RPMI7951 (cell line): ENCODE measurements at places on chromosomes 11 and 22. TPM values are rescaled to one million over a fixed set of nuclear protein-coding genes. Genes with fewer than 3 reads are reported as not detected.

Gene LYVE1
- 0.36 TPM in 1 of 2 replicates, not detected in the other for total RNA-seq

DNA sequence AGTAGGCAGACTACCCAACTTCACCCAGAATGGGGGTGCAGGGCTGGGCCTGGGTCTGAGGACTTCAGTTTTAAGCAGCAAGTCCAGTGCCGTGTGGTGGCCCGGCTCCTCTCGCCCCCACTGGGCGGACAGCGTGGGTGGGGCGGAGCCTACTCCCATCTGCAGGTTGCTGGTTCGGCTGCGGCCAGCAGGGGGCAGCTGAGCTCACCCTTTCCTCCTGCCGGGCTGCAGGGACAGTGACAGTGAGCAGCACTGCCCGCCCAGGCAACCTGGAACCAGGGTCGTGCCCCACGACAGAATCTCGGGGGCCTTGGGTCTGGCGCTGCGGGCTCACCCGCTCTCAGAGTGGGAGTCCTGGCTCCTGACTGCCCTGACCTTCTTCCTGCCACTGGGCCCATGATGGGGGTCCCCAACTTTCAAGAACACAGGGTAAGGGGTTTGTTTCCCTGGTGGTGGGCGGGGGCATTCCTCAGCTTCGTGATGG, 6.2 kb upstream of the NEAT1 start:
- DNase-seq = peak; percentile 74

Gene MCAT
- total RNA-seq = 17.5 and 21.6 TPM in 2 replicates

Gene PGA5
- not detected in 2 replicates for total RNA-seq

- DNase-seq = no peak
Measured at GRCh38 chr11:82546661-82547557, 186.8 kb downstream of the FAM181B start.
